Stimulated activated CD4-positive, alpha-beta T cell treated with anti-CD3 and anti-CD28 coated beads, Interleukin-2, amount 100 ng/mL, for 24 hours (primary cell): ENCODE measurements at places on chromosomes 12 and 14.

- DNase-seq = no peak
These were observed 22.4 kb upstream of the LRRC10 start for GRCh38 chr12:69633061-69633460.

- DNase-seq = no peak
These were observed 17.8 kb downstream of the PAPOLA start for GRCh38 chr14:96519970-96520369.

DNA sequence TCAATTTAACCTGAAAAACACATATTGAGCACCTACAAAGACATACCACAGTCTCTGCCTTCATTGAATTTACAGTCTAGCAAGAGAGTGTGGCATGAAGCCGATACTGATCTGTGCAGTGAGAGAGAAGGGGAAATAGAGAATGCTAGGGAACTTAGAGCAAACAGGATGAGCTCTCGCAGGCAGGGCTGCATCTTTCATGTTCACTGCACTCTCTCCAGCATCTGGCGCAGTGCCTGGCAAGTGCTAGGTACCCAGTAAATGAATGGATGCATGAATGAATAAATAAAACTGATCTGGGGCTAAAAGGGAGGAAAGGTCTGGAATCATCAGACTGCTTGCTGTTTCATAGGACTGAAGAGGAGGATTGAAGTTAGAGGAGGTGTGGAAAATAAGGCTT lies 256.5 kb upstream of the NPAS3 start:
- DNase-seq = no peak

GRCh38 chr14:61233436-61233956 lies 47.6 kb downstream of the TMEM30B start:
- no peak for DNase-seq

DNA sequence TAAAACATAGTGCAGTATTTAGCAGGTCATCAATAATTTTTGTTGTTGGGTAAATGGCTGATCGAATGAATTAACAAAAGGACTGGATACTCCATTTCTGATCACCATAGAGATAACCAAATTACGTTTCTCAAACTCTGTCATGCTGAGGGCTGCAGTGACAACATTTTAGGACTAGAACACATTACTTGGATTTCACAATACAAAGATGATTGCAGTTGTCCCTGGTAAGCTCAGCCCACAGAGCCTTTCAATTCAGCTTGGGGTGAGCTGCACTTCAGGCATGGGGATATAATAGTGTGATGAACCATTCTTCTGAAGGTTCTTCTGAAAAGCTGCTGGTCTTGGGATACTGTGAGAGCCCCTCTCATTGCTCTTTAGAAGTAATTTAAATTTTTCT lies 74.3 kb downstream of the FAR2 start:
- DNase-seq = no peak

DNA sequence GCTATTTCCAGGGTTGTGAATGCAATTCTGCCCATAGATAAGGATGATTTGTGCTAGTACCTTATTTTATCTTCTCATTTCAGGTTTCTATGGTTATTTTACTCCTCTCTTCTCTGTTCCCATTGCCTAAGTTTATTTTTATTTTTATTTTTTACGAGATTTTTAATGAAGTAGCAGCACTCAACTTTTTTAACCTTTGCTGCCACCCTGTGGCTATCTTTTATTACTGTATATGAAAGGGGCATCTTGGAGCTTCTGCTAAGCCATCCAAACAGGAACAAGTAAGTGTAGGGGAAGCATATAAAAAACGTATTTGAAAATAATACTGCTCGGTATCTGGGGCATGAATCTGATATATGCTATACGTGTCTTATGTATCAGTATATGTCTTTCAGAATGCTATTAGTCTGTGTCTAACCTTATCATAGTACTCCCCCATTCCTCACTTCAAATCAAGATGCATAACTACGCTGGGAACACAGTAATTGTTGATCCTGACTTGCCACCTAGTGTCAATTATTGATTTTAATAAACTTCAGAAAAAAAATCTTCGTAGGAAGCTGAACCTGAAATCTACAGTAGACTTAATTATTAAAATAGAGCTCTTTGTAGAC lies 60.3 kb downstream of the KLRG1 start:
- DNase-seq = no peak

- no peak for DNase-seq
These were observed 51.7 kb upstream of the BCL11B start for GRCh38 chr14:99323603-99324185.

DNA sequence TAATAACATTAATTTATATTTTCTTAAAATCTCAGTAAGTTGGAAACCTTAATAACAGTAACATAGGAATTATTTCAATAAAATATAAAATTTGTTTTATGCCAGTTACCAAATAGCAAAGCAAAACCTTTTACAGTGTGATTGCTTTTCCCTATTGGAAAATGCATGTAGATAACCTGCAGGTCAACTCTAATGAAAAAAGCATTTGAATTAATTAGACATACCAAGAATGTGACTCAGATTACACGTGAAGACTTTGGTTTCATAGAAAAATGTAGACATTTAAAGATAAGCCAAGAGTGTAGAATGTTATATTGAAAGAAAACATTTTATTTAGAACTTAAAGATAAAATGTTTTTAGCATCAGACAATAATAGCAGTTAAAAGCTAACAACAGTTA lies 888.1 kb downstream of the TMEM121 start:
- no peak for DNase-seq

GRCh38 chr14:52848626-52849025 lies 57.2 kb upstream of the GNPNAT1 start:
- no peak for DNase-seq

DNA sequence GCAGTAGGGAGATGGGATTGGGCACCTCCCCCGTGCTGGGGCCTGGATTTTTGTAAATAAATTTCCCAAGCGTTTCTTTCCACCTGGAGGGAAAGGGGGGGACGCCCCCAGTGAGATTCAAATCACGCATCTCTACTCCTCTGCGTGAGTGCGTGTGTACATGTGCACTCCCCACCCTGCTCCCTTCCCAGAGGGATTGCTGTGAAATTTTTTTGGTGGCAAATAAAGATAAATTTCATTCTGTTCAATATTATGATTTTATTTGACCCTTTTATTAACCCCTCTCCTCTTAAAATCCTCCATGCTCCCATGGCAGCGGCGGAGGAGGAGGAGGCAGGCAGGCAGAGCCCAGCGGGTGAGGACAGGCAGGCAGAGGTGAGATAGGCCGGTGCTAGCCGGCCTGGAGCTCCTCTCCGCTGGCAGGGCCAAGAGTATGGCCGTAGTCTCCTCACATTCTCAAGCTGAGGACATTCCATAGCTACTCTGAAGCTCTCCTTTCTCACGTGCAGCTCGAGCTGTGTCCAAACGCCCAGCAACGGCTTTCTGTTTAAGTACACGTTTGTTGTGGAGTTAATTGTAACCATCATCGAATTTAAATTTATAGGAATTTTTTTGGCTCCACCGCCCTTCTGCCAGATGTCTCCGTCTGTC lies 1.5 kb upstream of the HOTAIR start:
- DNase-seq = no peak

DNA sequence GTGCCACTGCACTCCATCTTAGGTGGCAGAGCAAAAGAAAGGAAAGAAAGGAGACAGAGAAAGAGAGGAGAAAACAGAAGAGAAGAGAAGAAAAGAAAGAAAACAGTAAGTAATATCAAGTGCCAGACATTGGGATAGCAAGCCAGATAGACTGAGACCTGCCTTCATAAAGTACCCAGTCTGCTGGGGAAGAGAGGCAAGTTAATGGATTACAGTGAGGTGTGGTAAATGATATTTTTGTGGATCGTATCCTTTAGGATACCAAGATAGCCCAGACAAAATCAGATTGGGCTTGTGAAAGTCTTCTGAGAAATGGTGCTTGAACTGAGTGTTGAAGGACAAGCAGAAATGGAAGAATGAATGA lies 1.5 kb upstream of the SPTSSA start:
- no peak for DNase-seq

DNA sequence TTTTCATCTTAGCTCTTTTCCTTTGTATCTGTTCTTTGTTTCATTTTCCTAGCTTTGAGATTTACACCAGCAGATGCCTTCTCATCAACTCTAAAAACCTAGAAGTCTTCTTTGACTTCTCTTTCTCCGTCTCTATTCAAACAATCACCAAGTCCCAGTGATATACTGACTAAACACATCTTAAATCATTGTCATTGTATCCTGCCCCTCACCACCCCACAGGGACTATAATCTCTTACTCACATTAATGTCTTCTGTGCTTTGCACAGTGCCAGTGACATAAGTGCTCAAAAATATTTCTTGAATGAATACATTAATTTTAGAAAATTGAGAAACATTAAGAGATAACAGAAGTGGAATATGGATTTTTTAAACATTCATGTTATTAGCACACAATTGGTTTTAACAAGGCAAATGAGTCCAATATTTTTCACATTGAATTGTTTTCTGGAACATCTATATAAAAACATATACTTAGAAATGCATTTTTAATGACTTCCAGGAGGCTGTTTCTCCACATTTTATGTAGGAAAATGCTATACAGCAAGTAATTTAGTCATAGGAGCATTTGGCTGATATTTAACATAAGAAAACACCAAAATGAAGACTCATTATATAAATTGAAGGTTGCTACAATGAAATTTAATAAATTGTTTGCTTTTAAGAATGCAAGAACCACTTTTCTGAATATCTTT lies 472.8 kb upstream of the PRICKLE1 start:
- DNase-seq = no peak

- no peak for DNase-seq
These were observed 88.3 kb downstream of the RPS29 start for GRCh38 chr14:49497725-49498348.

- DNase-seq = no peak
These were observed 239 bp downstream of the ZFP36L1 start for GRCh38 chr14:68792678-68792978.

GRCh38 chr14:99952453-99952852 lies 112.8 kb upstream of the EVL start:
- no peak for DNase-seq

DNA sequence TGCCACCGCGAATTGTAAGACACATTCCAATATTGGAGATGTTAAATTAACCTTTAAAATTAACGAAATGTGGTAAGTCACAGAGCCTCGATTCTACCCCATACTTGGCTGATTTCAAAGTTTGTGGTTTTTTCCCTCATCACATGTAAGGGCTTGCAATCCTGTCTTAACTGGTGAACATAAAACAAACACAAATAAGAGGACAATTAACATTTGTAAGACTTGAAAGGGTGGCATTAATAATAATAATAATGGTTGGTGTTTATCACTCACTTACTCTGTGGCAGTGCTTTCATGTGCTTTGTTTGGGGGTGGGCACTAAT lies 26.6 kb downstream of the PPFIBP1 start:
- no peak for DNase-seq

- DNase-seq = no peak
These were observed 4.7 kb downstream of the LIN52 start for GRCh38 chr14:74089251-74090020.

- no peak for DNase-seq
These were observed 40.5 kb upstream of the GPR68 start for GRCh38 chr14:91284791-91285548.

DNA sequence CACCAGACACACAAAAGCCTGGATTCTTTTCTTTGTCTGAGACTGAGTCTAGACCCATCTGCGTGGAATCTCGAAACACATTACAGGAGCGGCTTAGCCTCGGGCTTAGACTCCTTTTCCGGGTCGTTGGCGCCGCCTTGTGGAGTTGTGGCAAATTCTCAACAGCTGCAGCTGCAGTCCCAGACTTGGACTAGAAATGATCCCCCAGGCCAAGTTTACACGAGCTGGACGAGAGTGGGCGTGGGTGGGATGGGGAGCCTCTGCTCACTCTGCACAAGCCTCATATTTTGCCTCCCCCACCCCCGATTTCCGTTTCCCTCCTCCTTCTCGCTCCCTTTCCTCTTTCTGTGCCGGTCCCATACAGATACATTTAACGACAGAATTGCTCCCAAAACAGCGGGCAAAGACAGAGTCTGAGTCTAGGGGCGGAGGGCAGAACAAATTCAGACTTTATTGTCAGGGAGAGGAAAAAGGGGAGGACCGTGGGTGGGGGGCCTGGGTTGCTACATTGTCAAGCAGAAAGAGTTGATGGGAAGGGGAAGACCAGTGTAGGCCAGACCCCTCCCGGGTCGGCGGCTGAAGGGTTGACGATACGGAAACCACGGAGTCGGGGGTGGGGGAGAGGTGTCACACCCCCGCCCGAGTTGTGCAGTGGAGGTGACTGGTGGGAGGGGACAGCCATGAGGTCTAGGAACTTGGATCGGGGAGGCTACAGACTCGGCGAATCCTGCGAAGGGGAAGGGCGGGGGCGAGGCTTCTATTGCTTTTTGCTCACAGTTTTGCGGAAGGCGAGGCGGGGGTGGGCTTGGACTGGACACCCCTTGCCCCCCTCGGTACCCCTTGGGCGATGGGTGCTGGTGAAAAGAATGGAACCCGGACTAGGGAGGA lies 4.7 kb upstream of the GPR84 start:
- peak; percentile 95 for DNase-seq

DNA sequence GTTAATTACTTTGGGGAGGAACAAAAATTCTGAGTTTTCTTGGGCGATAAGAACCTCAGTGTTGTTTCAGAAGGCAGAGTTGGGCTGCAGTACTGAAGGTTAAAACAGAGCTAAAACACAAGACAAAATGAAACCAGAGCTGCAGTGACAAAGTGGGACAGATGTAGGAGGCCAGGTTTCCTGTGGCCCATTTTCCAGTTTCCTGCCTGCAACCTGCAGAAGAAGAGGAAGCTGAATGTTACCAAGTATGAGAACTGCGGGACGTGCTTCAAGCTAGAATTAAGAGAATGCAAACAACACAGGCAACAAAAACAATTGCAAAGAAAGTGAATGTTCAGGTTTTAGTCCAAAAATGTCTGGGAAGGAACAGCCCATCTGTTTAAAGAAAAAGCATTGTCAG lies 17.8 kb downstream of the ELK3 start:
- no peak for DNase-seq

- DNase-seq = no peak
These were observed 1.1 kb downstream of the SLC6A15 start for GRCh38 chr12:84911271-84912197.

DNA sequence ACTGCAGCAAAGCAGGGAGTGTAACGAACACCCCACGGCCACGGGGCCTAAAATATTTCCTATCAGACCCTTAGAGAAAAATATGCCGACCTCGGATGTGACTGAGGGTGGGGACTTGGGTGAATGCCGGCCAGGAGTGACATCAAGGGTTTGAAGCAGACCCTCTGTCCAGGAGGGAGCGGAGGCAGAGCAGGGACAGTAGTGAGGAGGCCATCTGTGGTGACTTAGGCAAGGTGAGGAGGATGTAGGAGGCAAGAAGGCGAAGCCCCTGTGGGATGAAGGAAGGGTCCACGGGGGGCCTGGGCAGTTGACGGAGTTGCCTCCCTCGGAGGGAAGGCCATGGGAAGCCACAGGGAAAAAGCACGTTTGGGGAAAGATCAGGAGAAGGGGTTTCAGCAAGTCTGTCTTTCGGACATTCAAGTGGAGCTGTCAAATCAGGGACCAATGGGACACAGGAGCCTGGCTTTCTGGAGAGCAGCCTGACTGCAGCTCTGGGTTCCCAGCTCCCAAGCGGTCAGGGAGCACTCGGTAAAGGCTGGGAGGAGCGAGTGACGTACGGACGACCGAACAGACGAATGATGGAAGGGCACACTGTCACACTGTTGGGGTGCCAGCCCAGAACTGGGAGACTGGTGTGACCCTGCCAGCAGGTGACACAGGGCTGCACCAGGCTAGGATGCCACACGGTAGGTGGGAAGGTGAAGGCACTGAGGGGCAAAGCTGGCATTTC lies 74.3 kb downstream of the MOK start:
- DNase-seq = no peak
